ENCODE measurements at places on chromosomes 11 and 22.

GRCh38 chr22:31776231-31776630, 22.4 kb downstream of the DEPDC5 start:
- DNase-seq = no peak

- no peak for DNase-seq
These were observed 74.7 kb upstream of the WNT7B start for GRCh38 chr22:46051646-46052045.

- DNase-seq = no peak
These were observed 154.1 kb downstream of the ENTHD1 start for GRCh38 chr22:39739338-39740027.

DNA sequence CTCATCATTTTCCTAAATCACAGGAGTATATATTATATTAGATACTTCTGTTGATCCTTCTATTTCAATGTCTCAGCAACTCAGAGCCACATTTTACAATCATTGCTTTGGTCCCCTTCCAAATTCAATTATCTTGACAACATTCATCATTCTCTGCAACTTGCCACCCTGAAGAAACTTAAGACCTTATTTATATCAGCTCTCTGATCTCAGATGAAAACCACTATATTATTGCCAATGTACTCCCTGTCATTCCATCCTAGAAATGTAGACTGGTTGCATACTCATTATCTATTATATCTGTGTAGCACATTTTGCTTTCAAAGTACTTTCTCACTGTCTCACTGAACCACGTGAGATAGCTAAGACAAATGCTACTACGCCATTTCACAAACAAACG, 379.3 kb downstream of the DLG2 start:
- DNase-seq = no peak

DNA sequence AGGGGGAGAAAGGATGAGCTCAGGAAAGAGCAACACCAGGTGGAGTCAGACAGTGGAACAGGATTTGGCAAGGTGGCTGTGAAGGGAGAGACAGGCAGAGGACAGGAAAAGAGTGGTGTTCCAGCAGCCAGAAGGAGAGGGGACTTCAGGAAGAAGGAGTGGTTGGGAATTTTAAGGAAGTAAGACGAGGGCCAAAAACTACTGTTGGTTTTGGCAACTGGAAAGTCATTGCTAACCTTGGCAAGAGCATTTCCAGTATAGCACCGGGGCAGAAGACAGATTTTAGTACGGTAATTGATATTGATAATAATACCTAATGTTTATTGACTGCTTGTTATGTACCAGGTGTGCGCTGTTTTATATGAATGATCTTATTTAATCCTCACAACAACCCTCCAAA, 15.4 kb upstream of the DDX6 start:
- DNase-seq = no peak

DNA sequence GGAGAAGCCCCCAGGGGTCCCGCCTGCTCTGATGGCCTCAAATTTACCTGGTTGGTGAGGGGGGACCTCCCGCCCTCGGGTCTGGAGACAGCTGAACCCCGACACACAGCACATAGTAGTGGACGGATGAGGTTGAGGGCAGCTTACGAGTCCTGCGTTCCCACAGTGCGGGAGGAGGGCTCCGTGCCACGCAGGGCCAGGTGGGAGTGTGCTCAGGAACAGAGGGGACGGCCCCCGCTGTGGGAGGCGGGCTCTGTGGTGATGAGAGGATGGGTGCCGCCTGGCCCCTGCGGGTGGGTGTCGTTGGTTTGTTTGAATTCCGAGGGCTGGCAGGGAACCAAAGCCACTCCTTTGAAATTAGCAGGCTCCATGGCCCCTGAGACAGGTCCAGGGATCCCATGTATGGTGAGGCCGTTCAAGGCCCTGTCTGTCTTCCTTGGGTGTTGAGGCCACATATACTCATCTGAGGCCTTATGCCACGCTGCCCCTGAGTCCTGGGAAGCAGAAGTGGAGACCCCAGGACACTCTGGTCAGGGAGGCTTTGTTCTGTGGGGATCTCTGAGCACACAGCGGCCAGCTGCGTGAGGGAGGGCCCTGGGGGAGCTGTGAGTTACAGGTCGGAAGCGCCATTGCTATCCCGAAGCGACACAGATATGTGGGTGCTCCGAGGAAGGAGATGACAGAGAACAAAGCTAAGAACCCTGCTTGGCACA, 21.9 kb downstream of the NADSYN1 start:
- DNase-seq = no peak

- DNase-seq = no peak
These were observed 59.9 kb upstream of the FGF3 start for GRCh38 chr11:69878927-69879728.

GRCh38 chr11:85195934-85196333, 431.2 kb downstream of the DLG2 start:
- no peak for DNase-seq

- no peak for DNase-seq
These were observed 764.8 kb upstream of the LUZP2 start for GRCh38 chr11:23732026-23732425.

- no peak for DNase-seq
These were observed 24.1 kb upstream of the WNT7B start for GRCh38 chr22:46001046-46001425.

Data from NCI-H82 (cell line).